Pancreas (tissue), 10 donors: ENCODE measurements at places on chromosomes 2 and 18.

DNA sequence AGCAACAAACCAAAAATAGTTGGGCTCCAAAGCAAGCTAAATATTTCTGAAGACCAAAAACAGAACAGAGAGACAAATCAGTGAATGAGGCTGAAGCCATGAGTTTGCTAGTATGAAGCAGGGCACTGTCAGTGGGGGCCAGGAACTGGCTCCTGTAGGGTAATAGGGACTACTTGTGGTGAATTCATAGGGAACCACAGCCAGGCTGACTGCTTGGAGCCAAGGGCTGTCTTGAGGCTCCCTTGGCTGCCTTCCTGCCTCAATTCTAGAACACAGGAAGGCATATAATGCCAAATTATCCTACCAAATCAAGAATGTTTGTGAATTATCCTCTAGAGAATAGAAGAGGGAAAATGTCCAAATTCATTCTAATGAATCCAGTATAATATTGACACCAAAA, 406.0 kb downstream of the CCDC85A start:
- no peak for DNase-seq

- DNase-seq = peak; percentile 29
Measured at GRCh38 chr2:112121682-112122254, 16.4 kb upstream of the FBLN7 start.

DNA sequence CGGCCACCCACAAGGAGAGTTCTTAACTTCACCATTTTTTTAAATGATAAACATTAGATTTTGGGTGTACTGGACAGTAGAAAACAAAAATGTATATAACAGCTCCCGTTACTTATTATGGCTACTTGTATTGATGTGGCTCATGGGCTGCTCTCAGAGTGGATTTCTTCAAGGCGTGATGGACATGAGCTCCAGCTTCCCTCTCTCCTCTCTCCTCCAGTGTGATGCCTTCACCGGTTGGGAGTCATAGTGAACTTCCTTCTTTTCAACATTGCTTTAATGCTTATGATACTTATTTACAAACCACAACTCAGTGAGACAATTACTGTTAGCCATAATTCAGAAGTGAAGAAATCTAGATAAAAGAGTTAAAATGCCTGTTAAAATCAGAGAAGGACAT, 515.2 kb downstream of the RNF144A start:
- DNase-seq = no peak

GRCh38 chr2:152428800-152429582, 94.0 kb downstream of the FMNL2 start:
- DNase-seq = no peak

GRCh38 chr18:38796762-38797161, 1231.2 kb upstream of the CELF4 start:
- DNase-seq = no peak

DNA sequence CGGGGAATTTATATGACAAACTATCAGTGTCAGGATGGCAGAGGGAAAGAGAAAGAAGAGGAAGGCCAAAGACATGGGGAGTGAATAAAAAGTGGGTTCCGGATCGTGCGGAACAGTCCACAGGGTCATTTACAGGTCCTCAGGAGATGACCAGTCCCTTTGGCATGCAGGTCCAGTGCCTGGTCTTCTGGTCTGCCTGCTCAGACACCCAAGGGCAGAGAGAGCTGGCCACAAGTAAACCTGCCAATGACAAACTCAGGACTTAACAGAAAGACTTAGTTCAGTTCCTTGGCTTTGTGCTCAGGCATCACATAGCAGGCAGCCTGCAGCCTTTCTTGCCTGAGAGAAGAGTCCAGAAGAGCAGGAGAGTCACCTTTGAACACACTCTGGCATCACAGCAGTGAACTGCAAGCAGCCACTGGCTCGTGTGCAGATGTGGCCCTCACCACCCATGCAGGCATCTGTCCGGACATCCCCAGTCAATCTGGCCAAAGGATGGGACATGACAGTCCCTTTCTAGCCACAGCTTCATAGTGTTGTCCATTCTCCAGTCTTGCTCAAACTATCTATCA, 14.0 kb downstream of the TMEM127 start:
- peak; percentile 22 for DNase-seq

DNA sequence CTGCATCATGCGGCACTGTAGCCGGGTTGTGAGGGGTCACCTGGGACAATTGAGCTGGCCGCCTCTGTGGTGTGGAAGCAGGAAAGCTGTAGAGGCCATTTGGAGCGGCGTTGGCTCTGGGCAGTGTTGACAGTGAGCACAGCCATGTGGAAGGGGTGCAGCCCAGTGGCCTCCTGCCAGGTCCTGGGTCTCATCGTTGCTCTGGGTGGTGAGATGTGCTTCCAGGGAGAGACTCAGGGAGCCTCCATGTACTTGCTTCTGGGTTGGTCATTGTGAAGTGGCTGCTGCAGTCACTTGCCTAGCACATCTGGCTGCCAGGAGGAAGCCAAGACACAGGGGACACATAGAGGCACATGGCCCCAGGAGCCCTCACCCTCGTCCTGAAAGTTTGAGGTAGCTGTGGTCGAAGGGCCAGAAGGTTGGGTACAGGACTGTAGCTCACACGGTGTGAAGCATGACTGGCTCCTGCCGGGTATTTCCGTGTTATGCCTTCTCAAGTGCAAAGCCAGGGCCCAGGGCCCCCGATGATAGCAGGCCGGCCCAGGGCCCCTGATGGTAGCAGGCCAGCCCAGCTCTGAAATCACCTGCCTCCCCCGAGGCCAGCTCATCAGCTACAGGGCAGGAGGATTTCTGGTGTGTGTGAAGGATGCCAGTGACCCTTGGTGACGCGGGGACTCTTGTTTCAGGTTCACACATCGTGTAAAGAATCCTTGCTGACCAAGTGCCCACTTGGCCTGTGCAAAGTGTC, 82.6 kb downstream of the DGKD start:
- no peak for DNase-seq

- DNase-seq = no peak
Measured at GRCh38 chr2:162029287-162029901, 44.6 kb downstream of the DPP4 start.

DNA sequence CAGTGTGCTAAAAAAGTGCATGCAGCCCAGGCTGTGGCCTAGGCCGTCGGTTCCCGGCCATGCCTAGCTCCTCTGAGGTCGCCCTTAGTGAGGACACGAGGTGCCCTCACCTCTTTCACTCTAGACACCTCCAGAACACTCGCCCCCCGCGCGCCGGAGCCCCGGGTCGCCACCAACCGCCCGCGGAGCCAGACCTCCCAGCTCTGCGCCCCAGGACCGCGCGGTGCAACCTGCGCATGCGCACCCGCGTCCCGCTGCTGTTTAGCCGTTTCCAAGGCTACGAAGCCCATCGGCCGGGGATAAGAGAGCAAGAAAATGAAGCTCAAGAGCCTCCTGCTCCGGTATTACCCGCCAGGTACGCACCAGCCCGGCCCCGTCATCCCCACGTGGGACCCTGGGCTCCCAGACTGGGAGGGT, at the start of gene DAW1:
Gene DAW1, plus strand, starts transcription at position 257 of the 417 bp plus-strand sequence. Its CDS starts 59 bp downstream, at position 316.
- DNase-seq = peak; percentile 78

- no peak for DNase-seq
Measured at GRCh38 chr2:148259674-148260073, 238.8 kb downstream of the MBD5 start.

- DNase-seq = no peak
Measured at GRCh38 chr2:183868707-183869106, 729.6 kb upstream of the ZNF804A start.

GRCh38 chr2:54106631-54107454, 8.6 kb upstream of the ACYP2 start:
- no peak for DNase-seq

- no peak for DNase-seq
Measured at GRCh38 chr18:10843565-10843964, 305.8 kb downstream of the PIEZO2 start.

- DNase-seq = no peak
Measured at GRCh38 chr2:109206569-109207146, 77.7 kb downstream of the SH3RF3 start.

DNA sequence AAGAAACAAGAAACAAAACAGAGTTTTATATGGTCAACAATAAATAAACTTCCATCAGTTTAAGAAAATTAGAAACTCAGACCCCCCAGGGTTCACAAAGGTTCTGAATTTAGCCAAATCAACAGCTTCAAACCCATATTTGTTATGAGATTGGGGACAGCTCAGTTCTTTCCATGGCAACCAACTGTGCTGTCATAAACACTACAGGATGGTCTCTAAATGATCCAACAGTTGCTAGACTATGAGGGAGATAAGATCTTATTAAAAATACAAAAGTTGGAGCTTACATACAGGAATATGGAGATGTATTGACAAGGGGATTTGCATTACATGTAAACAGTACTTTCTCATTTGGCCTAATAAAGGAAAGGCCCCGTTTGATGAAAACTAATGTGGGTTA, 154.6 kb upstream of the CTAGE1 start:
- DNase-seq = no peak

GRCh38 chr2:159243529-159243928, 43.0 kb downstream of the WDSUB1 start:
- no peak for DNase-seq

GRCh38 chr2:191696001-191696400, 18.1 kb downstream of the NABP1 start:
- no peak for DNase-seq

DNA sequence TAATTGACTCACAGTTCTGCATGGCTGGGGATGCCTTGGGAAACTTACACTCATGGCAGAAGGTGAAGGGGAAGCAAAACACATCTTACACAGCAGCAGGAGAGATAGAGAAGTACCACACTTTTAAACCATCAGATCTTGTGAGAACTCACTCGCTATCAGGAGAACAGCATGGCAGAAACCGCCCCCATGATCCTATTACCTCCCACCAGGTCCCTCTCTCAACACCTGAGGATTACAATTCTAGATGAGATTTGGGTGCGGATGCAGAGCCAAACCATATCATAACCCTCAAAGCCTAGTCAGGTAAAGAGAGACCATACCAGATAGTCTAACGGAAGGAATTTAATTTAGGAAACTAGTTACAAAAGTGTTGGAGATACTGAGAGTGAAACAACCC, 182.6 kb upstream of the ACVR2A start:
- DNase-seq = no peak

- peak; percentile 94 for DNase-seq
Measured at GRCh38 chr2:237512774-237513466, 25.9 kb downstream of the MLPH start.

- DNase-seq = no peak
Measured at GRCh38 chr2:224126003-224126402, 86.9 kb upstream of the SERPINE2 start.

GRCh38 chr18:21293479-21293878, 51.4 kb downstream of the GREB1L start:
- no peak for DNase-seq

GRCh38 chr2:69375494-69376353, 11.3 kb downstream of the GFPT1 start:
- no peak for DNase-seq
